ENCODE measurements at places on chromosomes 13 and 19. TPM values are rescaled to one million over a fixed set of nuclear protein-coding genes. Genes with fewer than 3 reads are reported as not detected.

The TEX29 gene
- 0.35 TPM for polyA plus RNA-seq

The JOSD2 gene
- polyA plus RNA-seq = 7.7 TPM

The MRPL34 gene
- 55.7 TPM for polyA plus RNA-seq

The PNMA8A gene
- 52.7 TPM for polyA plus RNA-seq

The ZFP82 gene
- polyA plus RNA-seq = 14.4 TPM

The DZIP1 gene
- polyA plus RNA-seq = 64.8 TPM

The COMP gene
- polyA plus RNA-seq = 0.04 TPM

The ZNF134 gene
- 28.5 TPM for polyA plus RNA-seq

The POLD1 gene
- 20.7 TPM for polyA plus RNA-seq

DNA sequence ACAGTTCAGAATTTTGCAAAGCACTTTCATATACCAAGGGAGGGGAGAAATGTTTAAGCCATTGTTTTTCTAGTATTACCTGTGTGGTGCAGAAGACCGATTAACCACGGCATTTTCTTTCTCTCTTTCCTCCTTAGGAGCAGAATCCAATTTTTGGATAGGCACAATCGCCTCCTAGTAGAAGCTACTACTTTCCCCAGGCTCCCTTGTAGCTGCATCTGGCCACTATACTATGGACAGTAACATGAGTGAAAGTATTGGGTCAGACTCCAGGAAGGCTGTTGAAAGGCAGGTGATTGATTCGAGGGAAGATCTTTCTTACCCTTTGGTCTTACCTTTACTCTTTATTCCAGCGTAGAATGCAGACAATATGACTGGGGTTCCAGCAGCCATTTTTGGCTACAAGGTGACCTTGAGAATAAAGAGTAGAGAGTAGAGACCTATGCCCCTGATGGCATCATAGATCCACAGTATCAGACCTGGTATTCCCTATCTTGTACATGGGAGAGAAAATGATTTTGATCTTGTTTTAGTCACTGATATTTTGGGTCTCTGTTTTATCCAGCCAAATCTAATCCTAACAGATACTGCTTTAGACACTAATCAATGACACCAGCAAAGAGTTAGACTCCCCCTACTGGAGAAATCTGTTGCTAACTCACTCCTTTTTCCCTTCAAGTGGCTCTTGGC lies 77.0 kb downstream of the LRRC63 start:
- no peak for DNase-seq

- DNase-seq = no peak
These were observed 107.1 kb downstream of the TUBA3C start for GRCh38 chr13:19074519-19074918.

- no peak for DNase-seq
These were observed 6.7 kb downstream of the ZNF708 start for GRCh38 chr19:21322528-21322927.

DNA sequence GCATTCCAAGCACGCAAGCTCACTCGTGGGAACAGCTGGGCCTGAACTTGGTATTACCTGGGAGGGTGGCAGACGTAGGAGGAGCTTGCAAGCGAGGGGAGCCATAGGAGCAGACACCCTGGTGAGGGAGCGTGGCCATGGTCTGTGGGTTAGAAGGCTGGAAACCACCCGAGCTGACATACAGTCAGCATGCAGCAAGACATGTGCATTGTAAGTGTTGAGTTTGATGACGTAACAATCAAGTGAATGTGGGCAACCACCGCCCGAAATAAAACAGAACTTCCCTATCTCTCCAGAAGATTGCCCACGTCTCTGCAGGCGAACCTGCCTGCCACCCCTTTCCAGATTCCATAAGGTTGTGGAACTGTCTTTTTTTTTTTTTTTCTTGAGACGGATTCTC lies 26.8 kb downstream of the UBXN6 start:
- no peak for DNase-seq

- DNase-seq = no peak
These were observed 4.5 kb downstream of the GPR108 start for GRCh38 chr19:6732803-6733337.

DNA sequence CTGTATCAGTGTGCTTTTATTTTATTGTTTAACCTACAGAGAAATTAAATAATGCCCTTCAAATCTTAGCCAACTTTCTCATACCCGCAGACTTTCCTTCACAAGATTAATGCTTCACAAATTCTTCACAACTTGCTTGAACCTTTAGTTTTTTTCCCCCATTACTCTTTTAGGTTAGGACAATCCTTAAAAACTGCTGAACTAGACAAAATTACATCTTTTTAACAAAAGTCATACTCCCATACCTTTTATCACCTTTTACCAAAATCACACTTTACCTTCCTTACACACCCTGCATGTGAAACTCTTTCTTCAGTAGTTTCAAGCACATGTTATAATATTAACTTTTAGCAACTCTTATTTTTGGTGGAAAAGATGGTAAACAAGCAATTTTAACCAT lies 58.5 kb downstream of the SCGB2B2 start:
- no peak for DNase-seq

- no peak for DNase-seq
These were observed 69.8 kb downstream of the LRCH1 start for GRCh38 chr13:46622630-46623256.

GRCh38 chr19:33603377-33603776 lies 18.4 kb upstream of the CHST8 start:
- no peak for DNase-seq

DNA sequence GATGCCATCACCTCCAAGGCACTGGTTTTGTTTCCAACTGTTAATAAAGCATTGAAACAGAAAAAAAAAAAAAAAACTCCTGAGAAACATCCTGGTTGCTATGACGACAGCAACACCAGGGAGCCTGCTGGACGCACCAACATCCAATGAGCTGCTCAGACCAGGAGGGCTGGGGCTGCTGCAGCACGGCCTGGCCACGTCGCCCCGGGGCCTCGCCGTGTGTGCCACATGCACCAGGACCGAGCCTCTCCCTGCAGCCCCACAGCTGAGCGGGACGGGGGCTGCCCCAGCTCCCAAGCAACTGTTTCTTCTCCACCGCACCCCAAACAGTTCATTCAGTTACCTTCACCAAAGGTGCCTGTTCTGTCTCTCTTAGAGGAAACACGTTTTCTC lies 54.5 kb downstream of the RASA3 start:
- DNase-seq = no peak
